ENCODE measurements at places on chromosomes 1 and 21.

DNA sequence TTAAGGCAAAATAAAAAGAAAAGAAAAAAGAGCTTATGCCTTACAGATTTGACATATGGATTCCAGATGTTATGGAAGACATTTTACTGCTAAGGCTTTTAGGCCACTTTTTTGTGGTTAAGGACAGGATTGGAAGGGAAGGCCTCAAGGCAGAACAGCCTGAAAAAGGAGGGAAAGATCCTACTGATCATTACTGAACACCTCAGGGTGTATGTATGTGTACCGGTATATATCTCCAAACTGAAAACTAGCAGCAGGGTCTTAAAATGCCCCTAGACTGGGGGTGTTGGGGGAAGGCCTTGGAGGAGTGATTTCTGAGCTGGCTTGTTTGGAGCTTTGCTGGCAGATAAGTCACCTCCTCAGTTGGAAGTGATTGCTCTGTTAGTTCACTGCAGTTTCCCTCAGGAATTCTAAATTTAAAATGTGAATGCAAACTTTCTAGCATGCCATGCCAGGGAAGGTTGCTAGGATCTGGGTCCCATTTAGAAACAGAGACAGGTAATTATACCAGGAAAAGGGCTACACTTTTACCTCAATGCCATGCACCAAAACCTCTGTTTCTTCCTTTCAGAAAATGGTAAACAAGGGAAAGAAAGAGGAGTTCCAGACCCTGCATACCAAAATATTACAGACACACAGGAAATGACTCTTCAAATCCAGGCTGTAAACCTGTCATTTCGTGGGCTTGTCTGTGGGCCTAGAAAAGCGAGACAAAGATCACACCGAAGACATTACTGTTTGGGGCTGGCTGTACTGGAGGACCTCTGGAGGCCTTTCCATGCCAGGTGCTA is 15.0 kb downstream of the C1orf52 start:
- DNase-seq, result no peak

DNA sequence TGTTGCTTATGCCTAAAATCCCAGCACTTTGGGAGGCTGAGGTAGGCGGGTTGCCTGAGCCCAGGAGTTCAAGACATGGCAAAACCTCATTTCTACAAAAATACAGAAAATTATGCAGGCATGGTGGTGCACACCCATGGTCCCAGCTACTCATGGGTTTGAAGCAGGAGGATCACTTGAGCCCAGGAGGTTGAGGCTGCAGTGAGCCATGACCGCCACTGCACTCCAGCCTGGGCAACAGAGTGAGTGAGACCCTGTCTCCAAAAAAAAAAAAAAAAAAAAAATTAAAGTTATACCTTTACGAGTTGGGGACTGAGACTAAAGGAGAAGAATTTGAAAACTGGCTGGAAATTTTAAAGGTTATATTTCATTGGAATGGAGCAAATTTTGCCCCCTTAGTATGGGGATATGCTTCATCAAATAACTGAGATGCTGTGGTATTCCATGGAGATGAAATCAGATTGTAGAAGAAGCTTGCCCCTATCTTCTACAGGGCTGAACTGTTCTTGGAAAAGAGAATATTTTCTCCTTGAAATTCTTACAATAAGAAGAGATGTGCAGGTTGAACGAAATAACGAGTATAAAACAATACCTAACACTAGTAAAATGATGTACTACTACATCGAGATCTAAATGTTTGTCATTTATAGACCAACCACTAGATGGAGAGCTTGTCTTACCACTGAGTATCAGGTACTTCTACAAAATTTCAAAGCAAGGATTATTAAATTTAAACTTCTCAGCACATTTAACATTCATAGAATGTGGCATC is 34.9 kb upstream of the SCYL3 start:
- DNase-seq, result peak; percentile 26

GRCh38 chr1:68223687-68224086 is 8.6 kb downstream of the WLS start:
- DNase-seq, result no peak

DNA sequence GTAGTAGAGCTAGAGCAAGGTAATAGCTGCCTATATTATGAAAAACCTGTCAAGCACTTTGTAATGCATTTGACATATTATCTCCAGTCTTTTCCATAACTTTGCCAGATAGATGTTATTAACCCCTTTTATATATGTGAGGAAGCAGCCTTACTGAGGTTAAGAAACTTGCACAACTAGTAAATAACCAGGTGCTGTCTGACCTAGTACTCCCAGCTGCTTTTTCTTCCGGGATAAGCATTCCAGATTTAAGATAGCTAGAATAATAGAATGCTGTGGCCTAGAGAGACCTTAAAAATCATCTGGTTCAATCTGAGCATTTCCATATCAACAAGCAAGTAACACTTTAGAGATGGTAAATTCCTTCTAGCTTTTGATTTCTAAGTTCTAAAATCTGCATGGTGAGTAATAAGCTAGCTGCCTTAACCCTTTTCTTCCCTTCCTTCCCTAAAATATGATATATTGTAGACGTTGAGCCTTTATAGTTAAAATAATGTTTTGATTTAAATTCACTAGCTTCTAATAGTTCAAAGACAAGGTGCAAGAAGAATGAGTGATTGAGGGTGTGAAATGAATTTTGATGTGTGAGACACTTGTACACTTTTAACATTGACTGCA is 1.8 kb downstream of the SH3GLB1 start:
- no peak for DNase-seq

- no peak for DNase-seq
Measured at GRCh38 chr1:28865997-28866650, 48.2 kb upstream of the EPB41 start.

DNA sequence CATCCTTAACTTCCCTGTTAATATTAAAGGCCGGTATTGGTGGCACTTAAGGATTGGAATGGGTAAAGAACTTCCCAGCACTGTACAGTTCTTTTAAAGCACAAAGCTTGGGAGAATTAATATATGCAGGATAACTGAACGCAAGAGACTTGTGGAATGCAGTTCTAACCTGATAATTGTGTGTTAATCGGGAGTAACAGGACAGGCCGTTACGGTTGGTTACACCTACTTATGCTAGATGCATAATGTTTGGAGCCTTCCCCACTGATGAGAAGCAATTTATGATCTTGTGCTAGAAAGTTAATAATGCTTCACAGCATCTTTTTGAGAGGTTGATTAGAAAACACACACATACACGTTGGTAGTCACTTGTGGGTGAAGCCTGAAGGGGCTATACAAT is 7.0 kb downstream of the CHTOP start:
- DNase-seq, result no peak

DNA sequence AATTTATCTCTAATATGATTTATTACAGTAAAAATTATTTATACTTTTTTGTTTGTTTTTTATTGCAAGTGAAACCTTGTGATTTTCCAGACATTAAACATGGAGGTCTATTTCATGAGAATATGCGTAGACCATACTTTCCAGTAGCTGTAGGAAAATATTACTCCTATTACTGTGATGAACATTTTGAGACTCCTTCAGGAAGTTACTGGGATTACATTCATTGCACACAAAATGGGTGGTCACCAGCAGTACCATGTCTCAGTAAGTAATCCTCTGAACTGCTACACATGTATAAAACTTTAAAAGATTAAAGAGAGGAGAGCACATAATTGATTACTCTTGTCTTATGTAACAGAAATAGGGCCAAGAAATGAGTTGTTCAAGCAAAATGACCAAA is 4.5 kb downstream of the CFHR3 start:
- no peak for DNase-seq

DNA sequence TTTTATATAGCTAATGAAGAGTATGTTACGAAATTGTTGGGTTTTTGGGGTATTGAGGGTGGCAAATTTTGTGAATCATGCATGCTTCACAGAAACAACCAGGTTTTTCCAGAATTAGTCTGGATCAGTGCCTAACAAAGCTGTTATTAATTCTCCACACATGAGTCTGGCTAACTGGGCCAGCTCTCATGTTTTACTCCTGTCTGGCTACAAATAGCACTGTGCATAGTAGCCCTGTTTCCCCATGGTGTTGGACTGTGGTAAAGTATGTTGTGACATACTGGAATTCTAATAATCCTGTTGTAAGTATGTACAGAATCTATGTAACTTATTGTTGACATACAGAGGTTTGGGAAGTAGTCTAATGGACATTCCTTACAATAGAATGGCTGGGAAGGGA is 35.8 kb downstream of the S100B start:
- DNase-seq, result no peak

DNA sequence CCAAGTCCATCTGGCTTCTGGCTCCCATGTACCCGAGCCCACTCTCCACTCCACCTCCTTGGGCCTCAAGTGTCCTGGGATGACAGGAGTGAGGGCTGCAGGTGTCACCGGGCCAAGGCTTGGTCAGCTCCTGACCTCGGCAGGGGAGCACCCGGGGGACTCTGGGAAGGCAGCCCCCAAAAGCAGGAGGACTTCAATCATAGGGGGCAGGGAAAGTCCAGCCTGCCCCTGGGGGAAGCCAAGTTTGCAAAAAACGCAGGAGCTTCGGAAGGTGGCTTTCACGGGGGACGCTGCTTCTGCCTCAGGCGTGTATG is 56.8 kb downstream of the KCNAB2 start:
- DNase-seq, result no peak

GRCh38 chr1:53696051-53696450 is 42.9 kb downstream of the GLIS1 start:
- no peak for DNase-seq

Measured in RWPE1 (cell line).